ENCODE measurements at places on chromosomes 2 and 18.
A peak's percentile ranks its signal among the peaks of the same experiment; 100 is the strongest.

GRCh38 chr2:45483997-45484396 lies 127.1 kb downstream of the SRBD1 start:
- no peak for DNase-seq

GRCh38 chr2:24183366-24184069 lies 8.7 kb downstream of the FAM228A start:
- no peak for DNase-seq

DNA sequence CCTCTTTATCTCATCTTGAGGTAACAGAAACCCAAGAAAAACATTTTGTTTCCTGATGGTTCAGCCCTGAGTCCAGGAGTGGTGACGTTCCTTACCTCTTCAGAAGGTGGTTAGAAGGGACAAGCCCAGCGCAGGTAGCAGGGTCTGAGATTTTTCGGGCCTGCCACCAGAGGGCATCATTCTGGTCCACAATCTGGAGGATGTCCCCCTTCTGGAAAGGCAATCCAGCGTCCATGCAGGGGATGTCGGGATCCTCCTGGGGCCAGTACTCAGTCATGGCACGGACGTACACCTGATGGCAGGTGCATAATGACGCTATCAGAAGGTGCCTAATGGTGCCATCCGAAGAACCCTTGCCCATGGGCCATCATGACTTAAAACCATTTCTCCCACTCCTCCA lies 17.7 kb downstream of the MPP4 start:
- peak; percentile 9 for DNase-seq

DNA sequence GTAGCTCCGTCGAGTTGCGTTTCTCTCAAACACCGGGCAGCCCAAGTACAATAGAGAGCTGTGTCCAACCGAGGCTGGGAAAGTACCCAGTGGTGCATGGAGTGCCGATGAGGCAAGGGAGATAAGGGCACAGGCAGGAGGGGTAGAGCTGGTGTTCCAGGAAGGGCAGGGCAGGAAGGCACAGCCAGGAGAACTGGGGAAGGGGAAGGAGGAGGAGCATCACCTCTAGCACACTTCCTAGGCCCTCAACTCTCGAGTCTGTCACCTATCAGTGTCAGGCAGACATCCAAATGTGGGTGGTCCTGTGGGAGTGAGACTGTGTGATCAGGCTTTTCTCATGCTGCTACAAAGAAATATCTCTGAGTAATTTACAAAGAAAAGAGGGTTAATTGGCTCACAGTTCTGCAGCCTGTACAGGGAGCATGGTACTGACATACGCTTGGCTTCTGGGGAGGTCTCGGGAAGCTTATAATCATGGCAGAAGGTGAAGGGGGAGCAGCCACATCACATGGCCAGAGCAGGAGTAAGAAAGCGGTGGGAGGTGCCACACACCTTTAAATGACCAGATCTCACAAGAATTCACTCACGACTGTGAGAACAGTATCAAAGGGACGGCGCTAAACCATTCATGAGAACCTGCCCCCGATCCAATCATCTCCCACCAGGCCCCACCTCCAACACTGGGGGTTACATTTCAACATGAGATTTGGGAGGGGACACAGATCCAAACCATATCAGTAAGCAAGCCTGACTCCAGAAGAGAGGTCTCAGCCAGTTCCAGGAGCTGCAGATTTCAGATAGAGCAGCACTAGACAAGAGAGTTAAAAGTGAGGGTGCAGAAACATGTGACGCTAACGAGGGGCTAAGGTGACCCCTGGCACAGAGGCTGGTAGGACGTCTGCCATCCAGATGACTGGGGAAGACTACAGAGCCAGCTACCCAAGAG lies 75.7 kb downstream of the MBOAT2 start:
- DNase-seq = no peak

GRCh38 chr18:74613381-74613780 lies 15.7 kb downstream of the ZNF407 start:
- no peak for DNase-seq

GRCh38 chr2:101623031-101623521 lies 74.4 kb upstream of the MAP4K4 start:
- DNase-seq = no peak

- DNase-seq = no peak
Observed at GRCh38 chr2:45312275-45312674, 298.8 kb downstream of the SRBD1 start.

DNA sequence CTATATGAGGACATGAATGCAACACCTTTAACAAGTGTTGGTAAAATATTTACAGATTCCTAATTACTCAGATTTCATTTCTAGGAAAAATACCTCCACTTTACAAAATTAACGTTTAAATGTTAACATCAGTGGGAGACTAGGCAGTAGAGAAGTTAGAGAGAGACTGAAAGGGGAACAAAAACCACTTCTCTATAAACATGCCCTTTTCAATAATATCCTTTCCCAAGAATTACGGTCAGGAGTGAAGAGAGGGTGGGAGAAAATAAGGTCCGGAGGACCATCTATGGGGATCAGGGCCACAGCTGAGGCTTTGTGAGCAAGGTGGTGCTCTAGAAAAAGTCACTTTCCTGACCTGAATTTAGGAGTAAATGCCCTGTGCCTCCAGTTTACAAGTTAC lies 65.3 kb upstream of the WIPF1 start:
- DNase-seq = no peak

- DNase-seq = peak; percentile 24
Observed at GRCh38 chr2:86368161-86368824, 30.9 kb upstream of the REEP1 start.

- DNase-seq = no peak
Observed at GRCh38 chr18:13546638-13547037, 179.7 kb downstream of the FAM210A start.

DNA sequence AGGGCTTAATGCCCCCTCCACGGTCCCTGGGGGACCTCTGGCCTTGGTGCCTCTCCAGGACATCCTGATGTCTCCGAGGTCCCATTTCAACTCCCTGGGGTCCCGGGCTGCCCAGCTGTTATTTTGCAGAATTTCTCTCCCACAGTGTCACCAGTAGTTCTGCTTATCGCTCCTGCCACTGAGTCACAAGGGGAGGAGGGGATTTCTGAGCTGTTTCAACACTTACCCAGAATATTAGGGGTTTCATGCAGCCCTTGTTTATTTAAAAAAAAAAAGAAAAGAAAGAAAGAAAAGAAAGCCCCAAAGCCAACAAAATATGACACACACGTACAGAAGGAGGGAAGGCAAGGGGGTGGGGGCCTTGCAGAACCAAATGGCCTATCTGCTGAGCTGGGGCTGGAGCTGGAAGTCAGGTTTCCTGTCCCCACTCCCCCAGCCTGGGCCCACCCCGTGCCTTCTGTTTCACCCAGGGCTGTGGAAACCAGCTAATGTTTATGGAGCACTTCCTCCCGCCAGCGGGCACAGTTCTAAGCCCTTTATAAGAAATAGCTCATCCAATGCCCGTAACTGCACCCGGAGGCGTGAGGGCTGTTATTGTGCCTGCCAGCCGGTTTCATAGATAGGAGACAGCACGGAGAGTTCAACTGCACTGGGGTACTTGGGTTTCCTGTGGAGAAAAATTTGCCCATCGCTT lies 8.4 kb upstream of the ARID5A start:
- DNase-seq = peak; percentile 48

GRCh38 chr2:66448136-66448991 lies 13.4 kb downstream of the MEIS1 start:
- DNase-seq = no peak

GRCh38 chr2:210584834-210585233 lies 28.4 kb downstream of the CPS1 start:
- DNase-seq = no peak

- DNase-seq = no peak
Observed at GRCh38 chr2:219864154-219864553, 236.7 kb downstream of the SLC4A3 start.

DNA sequence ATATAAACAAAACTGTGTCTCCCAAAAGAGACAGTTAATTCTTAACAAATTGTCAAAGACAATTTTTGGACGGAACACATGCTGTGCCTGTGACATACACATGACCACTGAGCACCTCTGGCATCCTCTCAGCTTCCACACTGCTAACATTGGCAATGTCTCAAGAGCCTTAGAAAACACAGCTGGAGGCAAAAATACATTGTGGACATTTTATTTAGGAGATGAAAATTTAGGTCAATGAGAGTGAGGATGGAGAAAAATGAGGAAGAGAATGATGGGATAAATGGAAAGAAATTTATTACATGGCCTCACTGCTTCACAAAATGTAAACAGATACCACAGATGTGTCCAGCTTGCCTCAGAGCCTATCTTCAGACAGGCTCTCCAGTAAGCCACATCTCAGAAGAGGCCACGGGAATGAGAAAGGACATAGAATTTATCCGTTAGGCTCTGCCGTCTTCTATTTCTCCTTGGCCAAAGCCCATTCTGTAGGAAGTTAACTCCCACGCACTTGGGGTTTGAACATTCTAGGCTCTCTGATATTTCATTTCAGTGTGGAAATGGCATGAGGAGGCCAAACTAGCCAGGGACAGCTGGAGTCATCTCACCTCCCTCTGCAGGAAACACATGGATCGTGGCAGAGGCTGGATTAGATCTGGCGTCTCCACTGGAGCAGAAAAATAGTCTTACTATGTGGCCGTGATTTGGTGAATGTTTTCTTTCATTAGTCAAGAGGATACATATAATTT lies 519.4 kb upstream of the DSEL start:
- no peak for DNase-seq

GRCh38 chr2:205684871-205685313 lies 2.6 kb downstream of the NRP2 start:
- no peak for DNase-seq

- no peak for DNase-seq
Observed at GRCh38 chr2:216918088-216918680, 58.3 kb upstream of the TNP1 start.

DNA sequence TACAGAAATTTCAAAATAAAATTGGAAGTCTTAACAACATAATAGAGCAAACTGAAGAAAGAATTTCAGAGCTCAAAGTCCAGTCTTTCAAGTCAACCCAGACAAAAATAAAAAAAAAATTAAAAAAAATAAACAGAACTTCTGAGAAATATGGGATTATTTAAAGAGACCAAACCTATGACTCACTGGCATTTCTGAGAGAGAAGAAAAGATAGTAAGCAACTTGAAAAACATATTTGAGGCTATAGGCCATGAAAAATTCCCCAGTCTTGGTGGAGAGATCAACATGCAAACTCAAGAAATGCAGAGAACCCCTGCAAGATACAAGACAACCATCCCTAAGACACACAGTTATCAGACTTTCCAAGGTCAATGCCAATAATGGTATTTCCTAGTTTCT lies 167.4 kb downstream of the RNF144A start:
- DNase-seq = no peak

- DNase-seq = no peak
Observed at GRCh38 chr18:616380-616995, 19.7 kb downstream of the CLUL1 start.

GRCh38 chr2:157596992-157597681 lies 31.5 kb downstream of the ACVR1C start:
- DNase-seq = no peak

GRCh38 chr2:129479892-129480291 lies 499.6 kb upstream of the RAB6C start:
- no peak for DNase-seq

GRCh38 chr18:63451799-63452660 lies 24.7 kb upstream of the SERPINB5 start:
- DNase-seq = no peak

DNA sequence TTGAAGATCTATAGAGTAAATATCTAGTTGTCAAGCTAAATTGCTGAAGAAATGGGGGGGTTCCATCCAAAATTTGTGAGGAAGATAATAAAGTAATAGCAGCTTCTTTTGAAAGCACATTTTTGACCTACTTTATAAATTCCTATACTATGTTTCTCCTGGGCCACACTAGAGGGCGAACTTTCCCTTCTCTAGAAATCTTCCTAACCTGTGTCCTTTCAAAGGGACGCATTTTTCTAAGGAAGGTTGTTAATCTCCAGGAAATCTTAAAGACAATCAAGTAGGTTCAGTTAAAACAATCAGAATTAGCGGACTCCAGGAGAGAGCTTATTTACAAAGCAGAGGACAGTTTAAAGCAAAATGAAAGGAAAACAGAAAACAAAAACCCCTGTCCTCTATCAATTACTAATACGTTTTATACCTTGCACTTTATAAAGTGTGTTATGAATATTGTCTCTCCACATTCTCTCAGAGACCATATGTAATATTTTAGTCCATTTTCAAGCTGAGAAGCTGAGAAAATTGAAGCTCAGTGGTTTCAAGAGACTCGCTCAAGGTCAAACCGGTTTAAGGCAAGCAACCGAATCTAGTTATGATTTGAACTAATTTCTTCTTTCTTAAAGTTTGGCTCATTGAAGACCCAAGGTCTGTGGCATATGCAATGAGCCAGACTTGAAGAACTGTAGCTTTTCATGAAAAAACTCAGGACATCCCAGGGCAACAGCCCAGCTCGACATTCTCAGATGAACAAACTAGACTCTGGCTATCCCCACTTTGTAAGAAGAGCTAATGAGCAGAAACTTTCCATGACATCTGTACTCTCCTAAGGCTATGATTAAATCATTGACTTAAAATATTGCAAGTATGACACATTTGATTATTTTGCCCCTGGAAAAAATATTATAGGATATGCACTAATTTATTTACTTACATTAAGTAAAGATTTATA lies 273.6 kb downstream of the PAX3 start:
- no peak for DNase-seq

DNA sequence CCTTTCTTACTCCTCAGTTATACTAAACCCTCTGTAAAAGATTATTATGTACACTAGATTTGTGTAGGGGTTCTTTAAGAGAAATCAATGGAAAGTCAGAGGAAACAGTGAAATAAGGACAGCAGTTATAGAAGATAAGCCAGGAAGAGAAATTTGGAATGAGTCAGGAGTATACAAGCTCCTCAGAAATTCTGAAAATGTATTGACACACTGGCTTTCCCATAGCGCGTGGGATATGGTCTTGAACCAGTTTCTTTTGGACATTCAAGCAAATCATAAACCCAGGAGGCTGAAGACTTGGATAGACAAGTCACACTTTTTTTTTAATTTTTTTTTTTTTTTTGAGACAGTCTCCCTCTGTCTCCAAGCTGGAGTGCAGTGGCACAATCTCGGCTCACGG lies 316.1 kb upstream of the MMADHC start:
- DNase-seq = no peak

DNA sequence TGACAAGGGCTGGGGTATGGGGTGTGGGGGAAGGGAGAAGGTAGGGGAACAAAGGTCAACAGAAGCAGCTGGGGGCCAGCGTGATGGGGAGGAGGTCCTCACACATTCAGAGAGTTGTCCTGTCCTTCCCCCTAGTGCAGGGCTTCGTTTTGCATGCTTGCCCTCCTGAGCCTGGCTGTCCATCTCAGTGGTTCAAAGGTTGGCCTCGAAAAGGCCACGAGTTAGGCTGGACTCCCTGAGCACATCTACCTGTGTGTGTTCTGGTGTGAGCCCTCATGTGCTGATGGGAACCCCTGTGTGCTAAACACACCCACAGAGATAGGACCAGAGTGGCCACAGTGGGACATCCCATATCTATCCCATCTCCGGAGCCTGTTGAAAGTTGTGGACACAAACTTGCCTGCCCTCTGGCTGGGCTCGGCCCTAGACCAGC lies 51.9 kb downstream of the EPAS1 start:
- no peak for DNase-seq

DNA sequence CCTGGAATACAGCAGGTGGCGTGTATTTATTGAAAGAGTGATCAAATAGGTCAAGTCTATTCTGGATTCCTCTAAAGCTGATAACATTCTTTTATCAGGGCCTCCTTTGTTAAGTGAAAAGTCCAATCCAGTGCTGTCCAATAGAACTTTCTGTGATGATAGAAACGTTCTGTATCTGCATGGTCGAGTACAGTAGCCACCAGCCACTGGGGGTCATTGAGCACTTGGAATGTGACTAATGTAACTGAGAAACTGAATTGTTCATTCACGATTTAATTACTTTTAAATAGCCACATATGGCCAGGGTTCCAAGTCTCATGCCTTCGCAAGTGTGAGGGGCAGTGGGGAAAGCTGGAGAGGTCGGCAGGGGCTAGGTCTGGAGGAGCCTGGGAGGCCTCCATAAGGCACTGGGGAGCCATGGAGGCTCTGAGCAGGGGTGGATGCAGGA lies 20.5 kb downstream of the SH2D6 start:
- no peak for DNase-seq

All from DND-41 (cell line).